ENCODE measurements at places on chromosomes 1 and 21. TPM values are rescaled to one million over a fixed set of nuclear protein-coding genes. Genes with fewer than 3 reads are reported as not detected.

The TSSK3 gene
- 3.3 TPM for total RNA-seq

The ORC1 gene
- 0.66 TPM for total RNA-seq

DNA sequence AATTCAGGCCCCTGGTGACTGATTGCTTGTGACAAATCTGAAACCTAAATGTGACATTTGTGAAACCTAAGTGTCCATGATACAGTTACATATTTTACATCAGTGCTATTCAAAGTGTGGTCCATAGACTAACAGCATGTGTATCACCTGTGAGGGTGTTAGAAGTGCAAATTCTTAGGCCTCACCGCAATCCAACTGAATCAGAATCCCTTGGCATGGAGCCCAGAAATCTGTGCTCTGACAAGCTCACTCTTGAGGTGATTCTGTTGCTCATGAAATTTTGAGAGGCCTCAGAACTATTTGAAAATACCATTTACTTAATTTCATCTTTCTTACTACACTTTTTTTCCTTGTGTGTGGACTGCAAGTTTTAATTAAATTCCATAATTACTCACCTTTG lies 587.9 kb downstream of the ADGRL2 start:
- DNase-seq, result no peak

- DNase-seq, result no peak
Observed at GRCh38 chr1:53554592-53555305, 95.5 kb downstream of the DMRTB1 start.

DNA sequence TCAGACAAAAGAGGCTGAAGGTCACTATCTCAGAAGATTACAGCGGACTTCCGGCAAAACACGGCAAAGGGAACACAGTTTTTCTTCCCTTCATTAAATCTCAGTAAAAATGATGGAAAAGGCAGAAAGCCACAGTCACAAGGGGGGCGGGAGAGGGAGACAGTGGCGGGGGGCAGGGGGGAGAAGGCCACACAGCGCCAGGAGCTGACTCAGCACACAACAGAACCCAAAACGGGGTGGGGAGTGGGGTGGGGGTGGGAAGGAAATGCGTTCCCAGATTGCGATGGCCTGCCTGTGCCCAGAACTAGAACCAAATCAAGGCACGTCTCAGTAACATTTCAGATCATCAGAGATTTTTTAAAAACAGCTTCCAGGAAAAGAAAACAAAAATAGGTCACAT lies 13.4 kb downstream of the CFAP74 start:
- DNase-seq, result no peak

GRCh38 chr1:9025449-9025848 lies 774 bp downstream of the SLC2A7 start:
- DNase-seq, result no peak

GRCh38 chr21:34526618-34527290 lies 14.7 kb upstream of the KCNE1 start:
- peak; percentile 86 for DNase-seq

GRCh38 chr1:1947493-1947892 lies 28.4 kb upstream of the TMEM52 start:
- no peak for DNase-seq

- DNase-seq, result no peak
Observed at GRCh38 chr1:216049741-216050430, 373.4 kb downstream of the USH2A start.
